ENCODE measurements at places on chromosomes 7 and 10.

- DNase-seq, result no peak
Observed at GRCh38 chr7:101549734-101550133, 79.4 kb downstream of the MYL10 start.

- DNase-seq, result no peak
Observed at GRCh38 chr7:32588657-32589056, 93.4 kb downstream of the AVL9 start.

GRCh38 chr7:129225206-129225930, 538 bp downstream of the AHCYL2 start:
- DNase-seq, result no peak

DNA sequence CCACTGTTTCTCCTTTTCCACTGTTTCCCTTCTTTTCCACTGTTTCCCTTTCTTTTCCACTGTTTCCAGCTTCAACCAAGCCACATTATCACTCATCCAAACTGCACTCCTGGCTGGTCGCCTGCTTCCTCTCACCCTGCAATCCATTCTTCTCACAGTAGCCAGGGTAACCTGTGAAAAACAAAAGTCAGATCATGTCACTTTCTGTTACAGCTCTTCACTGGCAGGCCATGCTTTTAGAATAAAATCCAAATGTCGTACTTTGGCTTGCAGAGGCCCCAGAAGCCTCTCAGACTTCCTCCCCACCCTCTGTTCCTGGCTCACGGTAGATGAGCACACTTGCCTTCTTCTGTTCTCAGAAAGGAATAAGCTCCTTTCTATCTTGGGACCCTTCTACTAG, 33.9 kb downstream of the STARD3NL start:
- no peak for DNase-seq

GRCh38 chr10:80122110-80122710, 10.3 kb upstream of the PLAC9 start:
- DNase-seq, result no peak

- DNase-seq, result no peak
Observed at GRCh38 chr7:95491201-95491600, 5.5 kb downstream of the ASB4 start.

DNA sequence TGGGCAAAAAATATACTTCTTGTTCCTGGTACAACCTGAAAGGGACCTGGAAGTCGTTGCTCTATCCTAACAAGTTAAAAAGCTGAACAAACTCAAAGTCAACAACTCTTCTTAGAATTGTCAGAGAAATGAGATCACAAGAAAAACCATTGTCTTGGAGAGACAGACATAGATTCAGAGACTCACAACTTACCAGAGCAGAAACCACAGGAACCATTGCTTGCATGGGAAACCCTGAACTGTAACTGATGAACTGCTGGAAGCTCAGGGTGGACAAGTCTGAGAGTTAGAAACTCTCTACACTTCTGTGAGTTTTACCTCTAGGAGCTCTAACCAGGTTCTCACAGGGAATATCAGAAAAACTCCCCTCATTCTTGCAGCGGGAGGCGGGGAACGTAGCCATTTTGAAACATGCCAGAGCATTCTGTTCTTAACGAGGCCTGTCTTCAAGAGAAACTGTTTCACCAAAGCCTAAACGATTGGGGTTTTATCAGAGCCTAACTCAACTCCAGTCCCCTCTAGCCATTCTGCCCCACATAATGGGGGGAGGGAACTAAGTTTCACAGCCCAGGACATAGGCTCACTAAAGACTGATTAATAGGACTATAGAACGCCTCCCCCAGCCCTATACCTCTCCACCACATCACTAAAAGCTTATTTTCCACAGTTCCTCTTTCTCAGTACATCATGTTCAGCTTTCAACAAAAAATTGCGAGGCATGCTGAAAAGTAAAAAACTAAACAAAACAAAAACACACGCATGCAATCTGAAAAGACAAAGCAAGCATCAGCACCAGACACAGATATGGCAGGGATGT, 12.0 kb upstream of the GSDME start:
- no peak for DNase-seq

- DNase-seq, result no peak
Observed at GRCh38 chr10:29878492-29878891, 180.9 kb downstream of the JCAD start.

- no peak for DNase-seq
Observed at GRCh38 chr7:106571563-106571962, 89.4 kb downstream of the CCDC71L start.

GRCh38 chr7:95509199-95509598, 23.5 kb downstream of the ASB4 start:
- no peak for DNase-seq

- no peak for DNase-seq
Observed at GRCh38 chr10:4749271-4749574, 76.8 kb upstream of the AKR1E2 start.

DNA sequence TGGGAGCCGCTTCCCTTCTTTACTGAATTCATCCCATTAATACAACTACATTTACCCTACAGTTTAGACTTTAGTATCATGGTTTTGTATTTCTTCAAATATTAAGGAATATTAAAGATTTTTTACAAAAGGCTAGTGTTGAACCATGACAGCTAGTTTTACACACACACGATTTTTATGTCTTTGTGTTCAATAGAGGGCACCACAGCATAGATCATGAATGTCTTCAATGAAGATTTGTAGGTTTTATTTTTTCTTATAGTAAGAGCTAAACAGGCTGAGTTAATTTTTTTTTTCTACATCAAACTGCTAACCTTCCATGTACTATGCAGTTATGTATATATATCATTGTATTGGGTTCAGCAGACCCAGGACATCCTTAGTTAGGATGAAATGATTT, 76.9 kb downstream of the SNX10 start:
- no peak for DNase-seq

DNA sequence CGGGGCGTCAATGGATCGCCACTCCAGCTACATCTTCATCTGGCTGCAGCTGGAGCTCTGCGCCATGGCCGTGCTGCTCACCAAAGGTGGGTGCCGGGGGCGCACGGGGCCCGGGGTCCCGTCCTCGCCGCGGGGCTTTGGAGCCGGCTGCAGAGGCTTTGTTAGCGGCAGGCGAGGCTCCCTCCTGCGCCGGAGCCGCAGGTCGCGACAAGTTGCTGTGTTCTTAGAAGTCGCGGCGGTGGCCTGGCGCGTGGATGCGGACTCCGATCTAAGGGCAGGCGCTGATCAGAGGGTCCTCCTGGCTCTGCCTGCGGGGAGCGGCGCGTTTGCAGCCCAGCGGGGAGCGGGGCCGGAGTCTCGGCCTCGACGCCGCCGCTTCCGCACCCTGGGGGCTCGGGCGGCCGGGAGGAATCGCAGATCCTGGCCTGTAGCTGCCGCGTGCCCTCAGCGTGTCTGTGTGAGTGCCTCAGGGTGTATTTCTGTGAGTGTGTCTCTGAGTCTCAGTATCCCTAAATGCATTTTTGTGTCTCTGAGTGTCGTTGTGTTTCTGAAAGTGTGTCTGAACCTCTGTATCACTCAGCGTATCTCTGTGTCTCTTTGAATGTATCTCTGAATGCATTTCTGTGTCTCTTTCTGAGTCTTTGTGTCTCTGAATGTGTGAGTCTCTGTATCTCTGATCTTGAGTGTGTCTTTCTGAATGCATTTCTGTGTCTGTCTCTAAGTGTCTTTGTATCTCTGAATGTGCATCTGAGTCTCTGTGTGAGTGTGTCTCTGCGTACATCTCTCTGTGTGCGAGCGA, 766 bp downstream of the BAMBI start:
- DNase-seq, result peak; percentile 5

DNA sequence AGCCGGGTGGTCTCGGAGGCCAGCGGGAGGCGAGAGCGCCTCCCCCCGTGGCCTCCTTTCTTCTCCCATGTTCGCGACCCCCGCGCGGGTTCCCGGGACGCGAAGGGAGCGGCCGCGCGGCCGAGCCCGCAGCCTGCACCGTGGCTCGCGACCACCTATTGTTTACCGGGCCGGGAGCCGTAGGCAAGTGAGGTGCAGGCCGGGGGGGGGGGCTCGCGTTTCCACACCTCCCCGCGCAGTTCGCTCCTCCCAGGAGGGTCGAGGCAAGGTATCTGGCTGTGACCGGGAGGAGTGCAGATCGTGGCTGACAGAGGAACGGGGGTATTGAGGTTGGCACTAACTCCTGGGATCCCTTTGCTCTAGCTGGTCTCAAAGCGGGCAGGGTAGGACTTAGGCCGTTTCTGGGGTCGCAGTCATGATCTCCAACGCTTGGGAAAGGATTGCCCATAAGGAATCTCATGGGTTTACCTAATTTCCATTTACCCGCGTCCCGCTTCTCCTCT, 734 bp downstream of the PTPN12 start:
- peak; percentile 19 for DNase-seq

DNA sequence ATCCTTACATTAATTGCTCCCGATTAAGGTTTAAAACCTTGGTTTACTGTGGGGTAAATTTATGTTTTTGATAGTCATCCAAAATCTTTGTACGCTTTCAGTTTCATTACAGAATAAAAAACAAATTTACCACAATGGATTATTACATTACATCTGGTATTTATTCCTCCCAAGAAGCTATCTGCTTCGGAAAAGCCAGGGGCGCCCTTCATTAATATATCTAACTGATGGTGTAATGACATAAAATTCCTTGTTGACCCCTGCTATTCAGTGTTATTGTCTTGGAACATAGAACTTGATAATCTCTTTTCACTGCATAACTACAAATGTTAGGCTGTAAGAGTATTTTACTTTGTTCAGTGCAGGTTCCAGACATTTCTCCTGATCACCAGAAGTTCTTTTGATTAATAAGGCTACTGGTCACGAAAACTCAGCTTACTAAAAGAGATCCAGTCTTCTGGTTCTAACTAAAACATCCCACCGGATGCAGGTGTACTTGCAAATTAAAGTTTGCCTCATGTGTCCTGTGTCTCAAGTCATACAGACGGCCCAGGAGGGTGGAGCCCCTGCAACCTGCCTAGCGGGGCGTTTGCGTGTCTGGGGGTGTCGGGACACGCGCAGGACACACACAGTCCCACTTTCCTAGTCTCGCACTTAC, 581 bp upstream of the GLCCI1 start:
- no peak for DNase-seq

DNA sequence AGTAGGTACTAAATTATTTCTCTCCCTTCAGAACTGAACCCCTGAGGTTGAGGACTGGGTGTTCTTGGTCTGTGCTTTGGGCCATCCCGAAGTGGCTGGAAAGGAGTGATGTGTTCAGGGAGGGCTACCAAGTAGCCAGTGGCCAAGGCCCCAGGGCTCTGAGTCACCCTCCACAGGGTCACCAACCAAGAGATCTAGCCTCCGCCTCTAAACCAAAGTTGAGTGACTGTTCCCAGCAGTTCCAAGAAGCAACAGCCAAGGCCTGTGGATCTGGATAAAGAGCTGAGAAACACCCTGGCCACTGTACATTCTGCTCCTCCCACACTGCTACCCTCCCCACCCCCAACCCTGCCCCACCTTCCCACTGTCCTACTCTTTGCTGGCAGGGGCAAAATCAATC, 35.5 kb upstream of the KCNMA1 start:
- no peak for DNase-seq

DNA sequence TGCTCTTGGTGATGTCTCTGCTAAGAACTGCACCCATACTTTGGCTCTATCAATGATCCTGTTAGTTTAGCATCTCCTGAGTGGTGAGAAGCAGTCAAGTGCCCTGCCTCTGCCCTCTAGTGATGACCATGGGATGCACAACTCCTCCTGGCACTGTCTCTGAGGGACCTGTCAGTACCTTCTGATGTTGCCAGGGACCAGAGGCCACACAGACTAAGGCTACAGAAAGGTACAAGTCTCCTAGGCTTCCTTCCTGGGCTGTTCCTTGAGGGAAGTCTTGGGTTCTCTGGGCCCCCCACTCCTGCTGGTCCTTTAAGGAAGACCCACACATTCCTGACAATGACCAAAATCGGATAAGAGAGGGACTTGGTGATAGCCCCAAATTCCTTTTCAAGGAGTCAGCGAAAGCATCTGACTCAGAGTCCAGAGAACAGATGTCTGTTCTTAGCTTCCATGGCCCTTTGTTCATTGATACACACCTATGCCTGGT, 15.3 kb downstream of the NKX2-3 start:
- no peak for DNase-seq

- DNase-seq, result no peak
Observed at GRCh38 chr10:133530506-133530905, 3.3 kb downstream of the CYP2E1 start.

GRCh38 chr7:32241636-32242035, 171.4 kb upstream of the PDE1C start:
- no peak for DNase-seq

GRCh38 chr10:22552888-22553378, 161.4 kb downstream of the PIP4K2A start:
- no peak for DNase-seq

- DNase-seq, result no peak
Observed at GRCh38 chr10:124386186-124387077, 32.3 kb downstream of the OAT start.

DNA sequence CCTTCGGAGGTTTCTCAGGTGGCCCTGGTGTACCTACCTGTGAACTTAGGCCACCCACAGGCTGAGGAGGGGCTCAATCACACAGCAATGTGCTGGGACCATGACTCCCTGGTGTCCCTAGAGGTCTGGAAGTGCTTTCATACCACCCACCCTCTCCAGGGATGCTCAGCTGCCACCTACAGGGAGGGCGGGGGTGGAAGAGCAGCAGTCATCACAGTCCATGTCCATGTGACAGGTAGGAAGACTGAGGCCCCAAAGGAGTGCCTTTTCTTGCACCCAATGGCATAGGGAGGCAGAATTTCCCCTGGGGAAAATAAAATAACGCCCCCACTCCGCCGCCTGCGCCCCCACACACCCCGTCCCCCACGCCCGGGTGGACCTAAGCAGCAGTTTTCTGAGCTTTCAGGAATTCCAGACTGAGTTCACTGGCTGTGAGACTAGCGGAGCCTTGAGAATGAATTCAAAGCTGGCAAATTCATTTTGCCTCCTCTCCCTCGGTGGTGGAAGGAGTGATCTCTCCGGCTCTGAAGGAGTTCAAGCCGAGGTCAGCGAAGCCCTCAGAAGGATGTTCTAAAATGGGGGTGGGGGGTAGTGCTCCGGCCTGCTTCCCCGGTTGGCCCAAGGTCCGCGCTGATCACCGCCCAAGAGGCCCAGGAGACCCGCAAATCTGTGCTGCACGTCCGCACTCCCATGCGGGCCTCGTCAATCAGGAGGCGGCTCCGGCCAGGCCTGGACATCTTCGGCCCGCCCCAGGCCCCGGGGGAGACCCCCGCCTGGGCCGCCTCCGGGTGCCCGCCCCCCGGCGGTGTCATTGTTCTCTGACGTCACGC, 2.1 kb upstream of the ZMIZ1 start:
- no peak for DNase-seq

DNA sequence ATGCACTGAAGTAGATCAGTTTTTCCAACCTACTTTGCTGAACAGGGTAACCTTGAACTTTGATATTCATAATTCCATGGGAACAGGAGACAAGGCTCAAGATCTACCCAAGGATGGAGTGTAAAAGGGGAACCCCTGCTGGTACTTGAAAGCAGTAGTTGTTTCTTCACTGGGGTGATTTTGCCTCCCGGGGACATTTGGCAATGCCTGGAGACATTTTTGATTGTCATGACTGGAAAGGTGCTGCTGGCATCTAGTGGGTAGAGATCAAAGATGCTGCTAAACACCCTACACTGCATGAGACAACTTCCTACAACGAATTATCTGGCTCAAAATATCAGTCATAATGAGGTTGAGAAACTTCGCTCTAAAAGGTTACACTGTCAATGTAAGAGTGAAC, 214.8 kb upstream of the CTBP2 start:
- DNase-seq, result no peak

- DNase-seq, result no peak
Observed at GRCh38 chr10:125262409-125262808, 102.0 kb upstream of the CTBP2 start.
